ENCODE measurements at places on chromosomes 16 and 17.

- no peak for DNase-seq
Observed at GRCh38 chr17:33127706-33128105, 136.1 kb downstream of the SPACA3 start.

DNA sequence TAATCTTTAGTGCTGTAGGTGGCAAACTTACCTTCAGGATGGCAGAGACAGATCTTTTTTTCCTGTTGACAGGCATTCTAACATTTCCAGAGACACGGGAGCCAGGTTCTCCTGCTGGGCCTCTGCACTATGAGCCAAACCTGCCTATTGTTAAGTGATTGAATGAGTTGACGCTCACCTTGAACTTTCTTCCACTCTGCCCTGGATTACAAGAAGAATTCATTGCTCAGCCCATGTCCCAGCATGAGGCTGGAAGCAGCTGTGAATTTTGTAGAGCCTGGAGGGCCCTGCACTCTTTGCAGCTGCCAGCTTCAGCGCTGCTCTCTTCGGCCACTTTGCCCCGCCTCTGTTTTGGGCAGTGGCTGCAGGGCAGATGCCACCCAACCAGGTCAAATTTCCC is 9.4 kb upstream of the SLC7A5 start:
- no peak for DNase-seq

GRCh38 chr17:68161644-68162428 is 86.0 kb upstream of the AMZ2 start:
- no peak for DNase-seq

- no peak for DNase-seq
Observed at GRCh38 chr17:83064732-83065659, 14.4 kb upstream of the METRNL start.

DNA sequence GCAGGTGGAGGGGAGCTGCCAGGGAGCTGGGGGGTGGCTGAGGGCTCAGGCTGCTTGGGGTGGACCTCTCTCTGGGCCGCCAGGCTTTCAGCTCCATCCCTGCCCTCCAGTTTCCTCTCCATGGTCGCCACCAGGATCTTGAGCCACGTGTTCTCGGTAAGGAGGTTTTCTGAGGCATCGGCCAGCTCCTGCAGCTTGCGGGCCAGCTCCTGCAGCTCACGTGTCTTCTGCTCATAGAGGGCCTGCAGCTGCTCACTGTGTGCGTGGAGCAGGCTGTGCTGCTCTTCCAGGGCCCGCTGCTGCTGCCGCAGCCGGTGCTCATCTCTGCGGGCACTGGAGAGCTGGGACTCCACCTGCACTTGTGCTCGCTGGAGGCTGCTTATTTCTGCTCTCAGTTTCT is 11.0 kb downstream of the SNN start:
- no peak for DNase-seq

DNA sequence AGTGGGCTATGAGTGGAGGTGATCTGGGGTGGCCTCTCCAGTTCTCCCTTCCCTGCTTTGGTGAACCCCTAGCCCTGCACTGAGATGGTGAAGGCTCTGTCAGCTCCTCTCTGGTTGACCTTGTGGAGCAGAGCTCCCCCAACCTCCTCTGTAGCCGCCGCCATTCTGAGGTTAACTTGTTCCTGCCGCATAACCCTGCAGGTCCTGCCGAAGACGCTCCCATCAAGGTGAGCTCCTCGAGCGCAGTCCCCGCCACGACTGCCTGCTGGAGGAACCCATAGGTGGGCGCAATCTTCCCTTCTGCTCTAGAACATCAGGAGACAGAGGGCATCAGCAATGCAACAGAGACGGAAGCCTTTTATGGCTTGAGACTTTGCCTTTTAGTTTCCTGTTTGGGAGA is 15.2 kb upstream of the SLC47A2 start:
- no peak for DNase-seq

DNA sequence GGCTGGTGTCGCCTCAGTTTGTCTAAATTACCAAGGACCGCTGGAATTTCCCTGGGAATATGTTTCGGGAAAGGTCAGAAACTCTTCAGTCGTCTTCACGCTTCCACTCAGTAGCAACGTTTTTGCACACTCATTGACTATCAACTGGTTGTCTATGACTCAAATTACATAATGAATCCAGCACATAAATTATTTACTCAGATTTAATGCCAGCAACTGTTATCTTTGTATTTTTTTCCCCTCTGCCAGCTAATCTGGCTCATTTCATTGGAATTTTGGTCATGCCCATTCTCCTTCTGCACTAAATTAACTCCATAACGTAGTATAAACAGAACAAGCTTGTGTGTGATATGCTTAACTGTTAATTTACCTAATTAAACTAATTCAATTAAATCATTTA is 372.7 kb upstream of the ZFHX3 start:
- DNase-seq: no peak

- peak; percentile 91 for DNase-seq
Observed at GRCh38 chr17:79114458-79115301, 40.1 kb downstream of the ENGASE start.
